NCI-H187 treated with DMSO at 0.1 percent for 48 hours (cell line): ENCODE measurements at places on chromosomes 1 and 21.

GRCh38 chr21:35990609-35991008, 69.7 kb downstream of the SETD4 start:
- DNase-seq, result no peak

GRCh38 chr1:160179336-160179735, 11.0 kb upstream of the CASQ1 start:
- DNase-seq, result no peak

GRCh38 chr1:198966519-198966918, 327.7 kb downstream of the PTPRC start:
- DNase-seq, result no peak

- no peak for DNase-seq
Observed at GRCh38 chr1:167454894-167455785, 63.2 kb downstream of the CD247 start.

DNA sequence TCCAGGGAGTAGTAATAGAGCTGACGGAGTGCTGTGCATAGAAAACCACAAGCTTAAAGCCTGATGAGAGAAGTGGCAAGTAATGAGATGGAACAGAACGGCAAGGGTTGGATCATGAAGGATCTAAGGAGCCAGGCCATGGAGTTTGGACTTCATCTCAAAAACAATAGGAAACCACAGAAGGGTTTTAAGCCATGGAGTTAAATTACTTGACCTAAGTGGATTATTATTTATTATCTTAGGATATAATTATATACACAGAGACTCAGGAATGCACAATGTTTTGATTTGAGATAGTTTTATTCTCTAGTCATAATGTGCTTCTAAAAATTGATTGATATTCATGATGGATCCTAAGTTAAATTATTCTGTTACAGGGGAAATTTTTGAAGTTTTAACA, 242.4 kb downstream of the PLPP3 start:
- DNase-seq, result no peak
